Spleen (tissue), 13 donors: ENCODE measurements at places on chromosomes 4 and X. TPM values are rescaled to one million over a fixed set of nuclear protein-coding genes. Genes with fewer than 3 reads are reported as not detected.

- H3K36me3 ChIP-seq, result no peaks in the 10 kb centered on the region
- DNase-seq, result no peak
- H3K27me3 ChIP-seq, result no peaks in the 10 kb centered on the region
- H3K27ac ChIP-seq, result no peak overlapping the region
Observed at GRCh38 chr4:76384052-76384451, 36.9 kb downstream of the CCDC158 start.

DNA sequence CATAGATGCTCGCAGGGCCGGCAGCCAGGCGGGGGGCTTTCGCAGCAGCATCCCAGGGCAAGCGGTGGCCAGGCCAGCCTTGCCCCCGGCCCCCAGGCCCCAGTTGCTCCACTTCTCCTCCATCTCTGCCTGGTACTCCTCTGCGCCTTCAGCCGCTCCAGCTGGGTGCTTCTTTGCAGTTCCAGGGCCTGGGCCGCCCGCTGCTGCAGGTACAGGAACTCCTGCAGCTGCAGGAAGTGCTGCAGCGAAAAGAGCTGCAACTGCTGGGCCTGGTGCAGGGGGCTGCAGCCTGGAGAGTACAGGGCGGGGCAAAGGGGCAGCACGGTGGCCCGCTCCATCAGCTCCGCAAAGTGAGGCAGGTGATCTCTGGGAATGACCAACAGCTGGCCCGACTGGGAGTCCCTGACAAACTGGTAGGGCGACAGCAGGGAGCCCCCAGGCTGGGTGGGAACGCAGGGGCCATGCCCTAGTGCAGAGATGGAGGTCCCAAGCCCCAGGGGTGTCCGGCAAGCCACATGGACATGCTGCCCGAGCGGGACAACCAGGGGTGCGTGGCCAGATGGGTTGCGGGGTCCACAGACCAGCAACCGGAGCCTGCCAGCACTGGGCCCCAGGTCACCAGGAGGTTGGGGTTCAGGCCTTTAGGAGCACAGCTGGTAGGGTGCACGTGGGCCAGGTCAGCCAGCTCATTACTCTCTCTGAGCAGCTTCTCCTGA, 75.9 kb upstream of the UCP1 start:
- peak; percentile 78 for DNase-seq
- no peaks in the 10 kb centered on the region for H3K4me1 ChIP-seq
- no peak overlapping the region for H3K27ac ChIP-seq
- H3K27me3 ChIP-seq, result no peaks in the 10 kb centered on the region

GRCh38 chr4:119693126-119693525, 64.5 kb upstream of the PDE5A start:
- no peaks in the 10 kb centered on the region for H3K27me3 ChIP-seq
- DNase-seq, result no peak
- no peak overlapping the region for H3K27ac ChIP-seq
- H3K36me3 ChIP-seq, result no peaks in the 10 kb centered on the region

DNA sequence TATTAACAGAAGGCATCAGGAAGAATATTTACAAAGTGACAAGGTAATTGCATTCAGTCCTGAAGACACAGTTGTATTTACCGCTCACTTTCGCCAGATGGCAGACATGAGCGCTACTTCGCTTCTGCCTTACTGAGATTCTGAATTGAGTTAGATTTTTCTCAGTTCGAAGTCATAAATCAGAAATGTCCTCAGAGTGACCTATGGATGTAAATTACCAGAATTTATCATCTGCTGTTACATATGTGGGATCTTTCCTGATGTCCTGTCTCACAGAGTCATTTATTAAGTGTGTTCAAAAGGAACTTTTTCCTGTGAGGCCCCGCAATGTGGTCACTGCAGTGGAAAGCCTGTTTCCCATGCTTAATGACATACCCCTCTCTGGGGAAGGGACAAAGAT, 97.3 kb upstream of the DCLK2 start:
- no peak for DNase-seq
- H3K4me3 ChIP-seq, result no peak overlapping the region
- H3K4me1 ChIP-seq, result no peaks in the 10 kb centered on the region
- no peaks in the 10 kb centered on the region for H3K27me3 ChIP-seq
- no peak overlapping the region for H3K27ac ChIP-seq

The EDA2R gene
- total RNA-seq, result 2.1 TPM

The XK gene
- total RNA-seq, result 3.5 TPM

The MAGEC1 gene
- not detected for total RNA-seq

The SAT1 gene
- total RNA-seq, result 1,867 TPM

The SCML2 gene
- total RNA-seq, result 2.2 TPM

The IL3RA gene
- total RNA-seq, result 2.4 TPM

The DAPP1 gene
- 32.2 TPM for total RNA-seq

The MECP2 gene
- 63.3 TPM for total RNA-seq

DNA sequence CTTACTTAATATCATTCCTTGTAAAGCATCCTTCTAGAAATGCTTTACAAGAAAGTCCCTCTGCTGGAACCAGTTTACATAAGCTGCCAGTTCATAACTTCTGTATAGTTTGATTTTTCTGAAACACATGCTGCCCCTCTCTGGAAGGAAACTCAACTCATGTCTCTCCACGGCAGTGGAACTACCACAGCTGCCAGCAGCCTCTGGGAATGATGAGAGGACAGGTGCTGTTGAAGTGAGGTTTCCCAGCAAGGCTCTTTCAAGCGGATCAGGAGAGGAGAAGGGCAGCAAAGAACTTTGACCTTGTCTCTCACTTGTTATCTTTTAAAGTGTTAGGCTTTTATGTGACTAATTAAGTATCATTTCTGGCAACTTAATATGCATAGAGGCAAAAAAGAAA, 7.3 kb downstream of the GRPR start:
- no peak overlapping the region for H3K27ac ChIP-seq
- no peaks in the 10 kb centered on the region for H3K27me3 ChIP-seq
- no peak for DNase-seq
- H3K4me1 ChIP-seq, result no peaks in the 10 kb centered on the region

DNA sequence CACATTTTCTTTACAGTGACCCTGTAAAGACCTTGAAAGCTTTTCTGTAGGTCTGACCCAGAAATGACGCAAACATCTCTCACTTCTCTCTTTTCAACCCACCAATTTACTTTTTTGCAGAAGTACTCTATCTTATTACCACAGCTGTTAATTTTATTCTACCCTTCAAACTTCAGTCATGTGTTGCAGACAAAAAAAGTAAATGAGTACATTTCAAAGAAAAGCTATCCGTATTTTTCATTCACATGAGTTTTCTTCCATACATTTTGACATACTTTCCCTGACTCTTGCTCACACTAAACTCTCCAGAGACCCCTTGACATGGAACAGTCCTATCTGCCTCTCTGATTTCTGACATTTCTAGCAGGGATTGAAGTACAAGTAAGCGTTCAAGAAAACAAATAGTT, 51.7 kb downstream of the SLC7A11 start:
- H3K4me3 ChIP-seq, result no peak overlapping the region
- no peak for DNase-seq
- no peaks in the 10 kb centered on the region for H3K27me3 ChIP-seq
- H3K4me1 ChIP-seq, result peaks cover 6% of the 10 kb centered on the region
- H3K36me3 ChIP-seq, result no peaks in the 10 kb centered on the region

DNA sequence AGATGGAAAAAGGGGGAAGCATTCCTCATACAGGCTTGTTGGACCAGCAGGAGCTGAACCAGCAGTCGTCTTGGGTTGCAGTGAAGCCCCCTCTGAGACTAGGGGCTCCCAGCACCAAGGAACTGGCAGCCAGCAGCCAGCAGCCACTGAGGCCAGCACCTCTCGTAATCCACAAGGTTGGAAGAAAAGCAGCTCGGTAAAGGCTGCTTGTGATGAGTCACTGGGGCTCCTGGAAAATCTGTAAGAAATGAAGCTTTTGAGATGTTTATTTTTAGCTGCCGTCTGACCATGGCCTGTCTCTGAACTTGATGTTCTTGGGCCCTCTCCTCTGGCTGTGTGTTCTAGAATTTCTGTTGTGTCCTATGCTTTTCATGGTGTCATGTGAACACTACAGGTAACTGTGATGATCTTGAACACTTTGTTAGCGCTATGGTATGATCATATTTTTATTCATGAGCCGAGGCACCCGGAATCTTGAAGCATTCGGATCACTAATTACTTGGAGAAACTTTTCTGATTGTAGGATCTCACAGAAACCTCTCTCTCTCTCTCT, 18.6 kb downstream of the CLCN4 start:
- no peak overlapping the region for H3K4me3 ChIP-seq
- H3K36me3 ChIP-seq, result no peaks in the 10 kb centered on the region
- no peak for DNase-seq
- no peaks in the 10 kb centered on the region for H3K4me1 ChIP-seq
- H3K27ac ChIP-seq, result no peak overlapping the region

The CT47B1 gene
- total RNA-seq, result not detected

The TMSB4X gene
- total RNA-seq, result 6,919 TPM

The BBS12 gene
- total RNA-seq, result 3.0 TPM

- H3K27me3 ChIP-seq, result no peaks in the 10 kb centered on the region
- peaks cover 32% of the 10 kb centered on the region for H3K4me1 ChIP-seq
- DNase-seq, result no peak
Observed at GRCh38 chr4:145843148-145843547, 95.5 kb downstream of the ZNF827 start.

DNA sequence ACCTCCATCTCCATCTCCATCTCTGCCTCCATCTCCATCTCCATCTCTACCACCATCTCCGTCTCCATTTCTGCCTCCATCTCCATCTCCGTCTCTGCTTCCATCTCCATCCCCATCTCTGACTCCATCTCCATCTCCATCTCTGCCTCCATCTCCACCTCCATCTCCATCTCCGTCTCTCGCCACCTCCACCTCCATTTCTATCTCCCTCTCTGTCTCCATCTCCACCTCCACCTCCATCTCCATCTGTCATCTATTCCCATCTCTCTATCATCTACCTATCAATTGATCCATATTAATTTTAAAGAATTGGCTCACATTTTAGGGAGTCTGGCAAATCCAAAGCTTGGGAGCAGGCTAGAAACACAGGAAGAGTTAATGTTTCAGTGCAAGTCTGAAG, 39.6 kb upstream of the CHRNA9 start:
- H3K4me1 ChIP-seq, result peaks cover 19% of the 10 kb centered on the region
- H3K27me3 ChIP-seq, result no peaks in the 10 kb centered on the region
- DNase-seq, result no peak
- H3K36me3 ChIP-seq, result no peaks in the 10 kb centered on the region
